ENCODE measurements at places on chromosomes 2 and 18.

GRCh38 chr2:235195921-235196320 is 244.1 kb downstream of the SH3BP4 start:
- no peak for DNase-seq

GRCh38 chr2:135657806-135658582 is 83.7 kb upstream of the UBXN4 start:
- peak; percentile 60 for DNase-seq

DNA sequence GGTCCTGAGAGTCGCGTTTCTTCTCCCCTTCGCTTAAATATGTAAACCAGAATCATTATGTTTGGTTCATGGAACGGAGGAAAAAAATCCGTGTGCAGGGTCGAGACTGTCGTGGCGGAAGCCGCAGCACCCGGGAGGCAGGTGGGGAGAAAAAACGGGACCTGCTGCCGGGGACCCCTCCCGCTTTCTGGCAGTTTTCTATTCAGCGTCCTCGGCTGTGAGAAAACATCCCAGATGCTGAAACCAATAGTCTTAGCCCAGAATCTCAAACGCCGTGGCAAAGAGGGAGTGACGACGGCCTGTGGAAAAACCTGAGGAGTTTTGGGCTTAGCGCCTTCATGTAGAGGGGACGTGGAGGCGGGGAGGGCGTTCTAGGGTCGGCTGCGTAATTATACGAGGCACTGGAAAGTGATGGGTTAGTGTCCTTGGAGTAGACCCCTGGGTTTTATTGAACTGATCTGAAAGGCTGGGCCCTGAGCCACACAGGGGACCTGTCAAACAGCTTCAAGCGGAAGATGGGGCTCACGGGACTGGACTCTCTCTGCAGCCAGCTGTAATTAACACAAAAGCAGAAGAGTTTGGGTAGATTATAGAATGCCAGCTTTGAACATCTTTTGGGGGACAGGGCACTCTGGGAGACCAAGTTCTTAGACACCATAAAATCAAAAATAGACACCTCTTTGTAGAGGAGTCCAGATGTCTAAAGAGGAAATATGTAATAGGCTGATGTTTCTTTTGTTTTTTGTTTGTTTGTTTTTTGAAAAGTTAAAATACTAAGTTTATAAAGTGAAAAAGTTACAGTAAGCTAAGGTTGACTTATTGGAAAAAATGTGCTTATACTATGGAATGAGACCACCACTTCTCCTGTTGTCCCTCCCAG is 834 bp upstream of the BUB1 start:
- DNase-seq = no peak

DNA sequence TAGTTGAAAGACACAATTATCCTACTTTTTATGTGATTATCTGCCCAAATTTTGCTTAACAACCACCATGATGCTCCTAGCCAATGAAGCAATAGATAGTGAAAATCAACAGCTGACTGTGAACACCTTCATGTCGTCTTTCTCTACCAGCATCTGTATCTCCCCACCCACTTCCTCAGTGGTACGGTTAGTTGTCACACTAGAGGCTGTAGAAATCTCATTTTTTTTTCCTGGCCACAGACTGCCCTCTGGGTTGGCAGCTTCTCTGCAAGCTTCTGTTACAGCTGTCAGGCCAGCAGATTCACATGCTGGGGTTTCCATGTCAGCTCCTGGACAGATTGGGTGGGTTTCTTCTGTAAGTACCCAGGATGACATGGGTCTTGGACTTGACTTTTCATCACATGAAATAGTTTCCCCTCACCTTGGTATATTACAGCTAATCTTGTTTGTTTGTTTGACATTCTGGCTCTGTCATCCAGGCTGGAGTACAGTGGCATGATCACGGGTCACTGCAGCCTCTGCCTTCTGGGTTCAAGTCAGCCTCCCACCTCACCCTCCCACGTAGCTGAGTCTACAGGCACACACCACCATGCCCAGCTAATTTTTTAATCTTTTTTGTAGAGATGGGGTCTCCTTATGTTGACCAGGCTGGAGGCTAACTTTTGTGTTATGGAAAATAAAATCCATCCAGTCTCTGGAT is 24.3 kb downstream of the STAT4 start:
- peak; percentile 69 for DNase-seq

- DNase-seq = no peak
Measured at GRCh38 chr2:197497326-197497725, 2.3 kb downstream of the HSPD1 start.

DNA sequence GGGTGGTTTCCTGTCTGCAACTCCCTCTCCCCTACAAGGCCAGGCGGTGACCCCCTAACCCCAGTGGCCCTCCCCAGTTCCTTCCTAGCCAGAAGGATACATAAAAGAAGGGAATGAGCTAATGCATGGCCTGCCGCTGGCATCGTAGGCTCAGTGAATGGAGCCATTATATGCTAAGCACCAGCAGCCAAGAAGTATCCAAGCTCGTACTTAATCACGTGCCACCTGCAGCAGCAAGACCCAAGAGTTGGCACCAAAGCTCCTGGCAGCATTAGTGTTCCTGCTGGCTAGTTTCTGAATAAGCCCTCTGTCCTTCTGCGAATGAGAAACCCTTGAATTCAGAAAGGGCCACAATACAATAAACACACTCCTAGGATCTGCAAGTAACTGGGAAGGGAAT is 4.3 kb downstream of the DBI start:
- no peak for DNase-seq

GRCh38 chr2:111624411-111625156 is 259.4 kb downstream of the ANAPC1 start:
- no peak for DNase-seq

- DNase-seq = no peak
Measured at GRCh38 chr2:224155371-224155770, 116.3 kb upstream of the SERPINE2 start.

DNA sequence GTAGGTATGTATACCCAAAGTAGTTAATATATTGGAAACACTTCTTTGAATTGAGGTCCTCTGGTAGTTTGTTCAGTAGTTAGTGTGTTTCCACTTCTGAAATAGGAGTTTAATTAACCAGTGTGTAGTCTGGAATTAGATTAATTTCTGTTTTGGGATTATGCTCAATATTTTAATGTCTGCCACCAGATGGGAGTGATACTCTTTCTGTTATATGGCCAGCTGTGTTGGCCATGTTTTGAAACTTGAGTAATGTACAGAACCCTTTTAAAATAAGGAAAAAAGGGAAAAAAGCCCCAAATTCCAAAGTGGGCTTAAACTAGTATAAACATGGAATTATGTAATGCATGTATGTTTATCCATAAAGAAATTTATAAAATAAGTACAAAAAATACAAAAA is 147.7 kb downstream of the CTNNA2 start:
- DNase-seq = no peak

DNA sequence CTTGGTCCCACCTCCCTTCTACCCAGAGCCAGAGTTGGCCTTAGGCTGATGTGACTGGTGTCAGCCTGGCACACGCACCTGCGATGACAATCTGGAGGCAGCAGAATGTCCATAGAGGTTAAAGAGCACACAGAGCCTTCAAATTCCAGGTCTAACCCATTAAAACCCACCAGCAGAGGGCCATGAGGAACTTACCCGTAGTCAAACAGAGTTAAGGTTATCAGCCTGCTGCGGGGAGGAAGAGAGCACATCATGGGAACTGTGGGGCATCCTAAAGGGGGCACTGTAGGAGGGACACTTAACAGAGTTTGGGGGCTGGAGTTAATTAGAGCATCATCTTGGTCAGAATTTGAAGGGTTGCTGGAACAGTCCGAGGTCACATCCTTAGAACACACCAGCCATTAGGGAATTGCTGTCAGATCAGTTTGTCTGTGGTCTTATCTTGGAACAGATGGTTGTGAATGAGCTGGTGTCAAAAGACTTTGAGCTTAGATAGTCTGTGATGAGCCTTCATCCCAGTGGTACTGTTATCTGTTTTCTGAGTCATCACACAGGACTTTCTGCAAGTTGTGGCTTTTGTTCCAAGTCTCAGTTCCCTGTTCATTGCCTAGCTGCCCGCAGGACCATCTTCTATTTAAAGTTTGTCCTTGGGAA is 248.6 kb downstream of the LOXHD1 start:
- DNase-seq = no peak

DNA sequence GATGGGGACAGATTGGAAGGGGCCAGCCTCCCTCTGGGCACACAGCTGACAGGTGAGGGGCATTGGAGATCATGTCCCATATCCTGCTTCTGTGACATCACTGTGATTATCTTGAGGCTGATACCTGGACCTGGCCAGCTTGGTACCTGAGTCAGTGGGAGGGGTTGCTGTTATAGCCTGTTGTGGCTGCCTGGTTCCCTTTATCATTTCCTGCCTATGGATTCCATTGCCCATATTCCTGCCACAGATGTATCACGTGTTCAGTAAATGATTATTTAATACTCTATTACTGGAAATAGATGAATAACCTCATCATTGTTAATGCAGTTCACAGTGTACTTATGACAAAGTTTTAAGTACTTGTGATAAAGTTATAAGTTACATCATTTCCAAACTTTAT is 7.8 kb upstream of the SCYGR1 start:
- DNase-seq = no peak

DNA sequence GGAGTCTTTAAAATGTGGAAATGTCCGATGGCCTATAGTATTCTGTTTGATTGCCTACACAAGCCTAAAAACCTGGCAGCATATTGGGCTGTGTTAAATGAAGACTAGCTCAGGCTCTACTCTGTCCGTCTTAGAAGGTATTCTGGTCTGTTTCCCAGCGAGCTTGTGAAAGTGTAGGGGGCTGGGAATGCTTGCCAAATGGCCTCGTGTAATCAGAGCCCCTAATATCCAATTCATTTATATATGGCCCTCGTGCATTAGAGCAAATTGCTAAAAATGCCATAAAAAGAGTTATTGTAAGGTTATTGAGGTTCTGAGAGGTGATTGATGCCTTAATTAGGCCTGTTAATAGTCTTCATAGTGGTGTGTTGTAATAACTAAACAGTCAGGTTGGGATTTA is 1500.4 kb downstream of the DPP10 start:
- no peak for DNase-seq

DNA sequence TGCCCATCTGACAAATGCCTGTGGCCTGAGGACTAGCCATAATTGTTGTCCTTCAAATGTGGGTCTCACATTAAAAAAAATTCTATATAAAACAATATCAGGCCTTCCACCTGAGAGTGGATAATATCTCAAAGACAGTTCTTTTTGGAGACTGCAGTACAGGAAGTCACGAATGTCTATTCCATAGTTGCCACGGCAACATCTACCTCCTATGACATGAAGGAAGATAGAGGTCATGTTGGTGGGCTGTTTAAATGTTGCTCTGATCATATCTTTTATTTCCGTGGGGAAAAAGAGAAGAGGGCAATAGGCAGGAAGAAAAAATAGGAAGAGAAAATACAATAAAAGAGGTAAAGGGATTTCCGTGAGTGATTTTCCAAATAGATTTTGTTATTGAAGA is 151.8 kb downstream of the ARL6IP6 start:
- no peak for DNase-seq

GRCh38 chr2:23475036-23475435 is 90.1 kb downstream of the KLHL29 start:
- no peak for DNase-seq

DNA sequence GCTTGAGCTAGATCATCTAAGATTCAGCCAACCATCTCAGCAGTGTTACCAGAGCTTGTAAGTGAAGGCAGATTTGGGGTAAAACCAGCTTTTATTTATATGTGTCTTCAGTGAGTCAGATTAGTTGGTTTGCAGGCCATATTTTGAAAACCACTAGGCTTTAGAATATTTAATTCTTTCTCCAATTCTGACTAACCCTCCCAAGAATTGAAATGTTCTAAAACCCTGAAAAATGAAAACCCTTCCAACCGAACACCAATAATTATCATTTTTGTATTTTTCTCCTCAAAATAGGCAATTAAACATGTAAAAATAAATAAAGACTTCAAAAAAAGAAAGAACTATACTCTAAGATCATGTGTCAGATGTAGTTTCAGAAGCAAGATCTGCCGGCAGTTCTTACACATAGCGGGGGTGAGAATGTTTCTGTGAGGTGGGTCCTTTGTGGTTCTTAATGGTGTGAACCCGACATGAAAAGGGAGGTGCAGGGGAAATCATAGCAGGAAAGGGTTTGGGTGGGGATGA is 14.2 kb downstream of the PLEK start:
- peak; percentile 66 for DNase-seq

GRCh38 chr2:238254095-238254723 is 14.4 kb upstream of the HES6 start:
- no peak for DNase-seq

GRCh38 chr2:111668274-111668616 is 215.7 kb downstream of the ANAPC1 start:
- no peak for DNase-seq

DNA sequence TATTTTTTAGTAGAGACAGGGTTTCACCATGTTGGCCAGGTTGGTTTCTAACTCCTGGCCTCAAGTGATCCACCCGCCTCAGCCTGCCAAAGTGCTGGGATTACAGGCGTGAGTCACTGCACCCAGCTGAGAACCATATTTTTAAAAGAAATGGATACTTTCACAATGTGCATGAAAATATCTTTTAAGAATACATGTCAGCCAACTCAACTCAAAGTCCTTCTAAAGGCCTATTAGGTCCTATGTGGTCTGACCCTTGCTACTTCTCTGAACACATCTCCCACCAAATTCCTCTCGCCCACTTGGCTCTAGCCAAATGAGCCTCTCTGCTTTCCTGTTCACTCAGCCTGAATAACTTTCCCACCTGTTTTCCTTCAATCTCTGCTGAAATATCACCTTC is 119.6 kb downstream of the MTX2 start:
- DNase-seq = no peak

GRCh38 chr2:209340522-209340921 is 83.3 kb upstream of the MAP2 start:
- DNase-seq = no peak

DNA sequence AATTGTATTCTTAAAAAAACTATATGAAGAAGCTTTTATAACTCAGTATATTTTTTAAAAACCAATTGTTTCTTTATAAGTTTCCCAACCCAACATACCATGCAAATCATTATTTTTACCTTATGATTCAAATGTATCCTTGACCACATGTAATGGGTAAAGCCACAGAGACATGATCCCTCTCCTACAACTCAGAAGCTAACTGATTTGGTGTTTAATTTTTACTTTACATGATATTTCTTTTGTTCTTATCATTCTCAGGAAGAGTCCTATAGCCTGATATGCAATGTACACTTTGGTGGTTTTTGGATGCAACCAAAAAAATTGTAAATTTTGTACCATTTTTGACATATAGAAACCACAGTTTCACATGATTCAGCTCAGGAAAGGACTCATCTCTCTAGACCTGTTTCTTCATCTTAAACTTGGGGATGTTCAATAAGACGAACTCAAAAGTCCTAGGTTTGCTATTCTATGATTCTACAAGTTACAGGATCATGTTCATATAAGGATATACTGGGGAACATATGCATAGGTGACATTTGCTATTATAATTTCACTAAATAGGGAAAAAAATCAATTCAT is 85.2 kb upstream of the RBBP8 start:
- DNase-seq = no peak

Data from CD4-positive, alpha-beta T cell treated with Interleukin-21 for 1 hour (primary cell).